Thoracic aorta (tissue), 2 donors: ENCODE measurements at places on chromosomes 13 and 19. TPM values are rescaled to one million over a fixed set of nuclear protein-coding genes. Genes with fewer than 3 reads are reported as not detected.
A peak's percentile ranks its signal among the peaks of the same experiment; 100 is the strongest.

GRCh38 chr19:45630463-45630862, 8.7 kb downstream of the EML2 start:
- no peak for DNase-seq

GRCh38 chr13:26412936-26413716, 144.4 kb upstream of the WASF3 start:
- DNase-seq = no peak

DNA sequence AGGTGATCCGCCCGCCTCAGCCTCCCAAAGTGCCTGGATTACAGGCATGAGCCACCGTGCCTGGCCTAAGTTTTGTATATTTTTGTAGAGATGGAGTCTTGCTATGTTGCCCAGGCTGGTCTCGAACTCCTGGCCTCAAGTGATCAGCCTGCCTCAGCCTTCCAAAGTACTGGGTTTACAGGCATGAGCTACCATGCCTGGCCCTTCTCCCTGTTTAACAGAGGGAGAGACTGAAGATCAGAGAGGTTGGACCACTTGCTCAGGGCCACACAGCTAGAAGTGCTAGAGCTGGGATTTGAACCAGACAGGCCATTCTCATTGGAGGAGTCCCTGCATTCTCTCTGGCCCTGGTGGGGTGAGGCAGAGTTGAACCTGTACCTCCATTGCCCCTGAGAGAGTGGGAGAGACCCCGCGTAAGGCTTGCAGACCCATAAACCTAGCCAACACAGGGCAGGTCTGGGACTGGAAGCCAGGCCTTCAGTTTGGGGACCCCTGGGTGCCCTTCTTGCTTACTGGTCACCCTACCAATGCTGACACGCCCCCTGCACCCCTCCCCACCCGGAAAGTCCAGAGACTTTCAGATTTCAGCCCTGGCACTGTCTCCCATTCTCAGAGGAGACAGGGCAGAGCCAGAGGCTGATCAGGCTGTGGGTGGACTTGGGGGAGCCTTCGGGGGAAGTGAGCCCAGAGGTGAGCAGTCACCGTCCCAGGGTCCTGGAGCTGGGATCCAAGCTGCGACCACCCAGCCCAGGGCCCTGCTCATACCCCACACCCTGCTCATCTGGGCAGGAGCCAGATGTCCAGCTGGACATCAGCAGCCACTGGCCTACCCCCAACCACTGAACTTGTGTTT, 13.3 kb downstream of the TTYH1 start:
- no peak for DNase-seq

- DNase-seq = peak; percentile 84
Observed at GRCh38 chr19:6103217-6103644, 7.1 kb downstream of the RFX2 start.

DNA sequence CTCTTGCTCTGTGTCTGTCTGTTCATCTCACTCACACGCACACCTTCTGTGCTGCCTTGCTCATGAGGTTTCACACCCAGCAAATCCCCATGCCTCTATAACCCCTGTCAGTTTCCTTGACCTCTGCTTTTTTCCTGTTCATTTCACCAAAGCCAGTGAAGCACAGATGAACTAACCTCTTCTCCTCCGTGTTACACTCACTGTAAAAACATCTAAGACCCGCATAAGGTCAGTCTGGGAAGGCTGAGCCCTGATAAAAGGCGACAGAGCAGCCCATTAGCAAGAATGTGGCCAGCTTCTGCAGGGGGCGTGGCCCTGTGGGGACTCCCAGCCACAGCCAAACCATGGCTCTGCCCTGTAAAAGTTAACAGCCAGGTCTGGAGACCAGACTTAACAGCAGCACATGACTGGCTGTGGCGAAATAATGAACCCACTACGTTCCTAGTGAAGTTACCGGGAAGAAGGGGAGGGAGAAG, 42.8 kb upstream of the NPAS1 start:
- DNase-seq = no peak

DNA sequence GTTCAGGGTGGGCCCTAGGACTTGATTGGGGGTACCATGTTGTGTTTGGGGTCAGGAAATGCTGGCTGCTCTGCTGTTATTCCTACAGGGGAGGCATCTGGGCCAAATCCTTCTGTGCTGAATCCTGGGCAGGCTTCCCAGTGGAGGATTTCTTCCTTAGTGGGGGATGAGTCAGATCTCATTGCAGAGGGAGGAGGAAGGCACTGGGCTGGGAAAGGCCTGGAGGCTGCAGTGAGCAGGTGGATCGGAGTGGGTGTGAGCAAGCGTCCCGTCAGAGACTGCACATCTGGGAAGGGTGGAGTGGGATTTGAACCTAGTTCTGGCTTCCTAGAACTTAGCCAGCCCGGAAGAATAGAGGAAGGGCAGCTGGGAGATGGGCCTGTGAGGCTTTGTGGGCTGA, 11.5 kb downstream of the CCDC124 start:
- no peak for DNase-seq

DNA sequence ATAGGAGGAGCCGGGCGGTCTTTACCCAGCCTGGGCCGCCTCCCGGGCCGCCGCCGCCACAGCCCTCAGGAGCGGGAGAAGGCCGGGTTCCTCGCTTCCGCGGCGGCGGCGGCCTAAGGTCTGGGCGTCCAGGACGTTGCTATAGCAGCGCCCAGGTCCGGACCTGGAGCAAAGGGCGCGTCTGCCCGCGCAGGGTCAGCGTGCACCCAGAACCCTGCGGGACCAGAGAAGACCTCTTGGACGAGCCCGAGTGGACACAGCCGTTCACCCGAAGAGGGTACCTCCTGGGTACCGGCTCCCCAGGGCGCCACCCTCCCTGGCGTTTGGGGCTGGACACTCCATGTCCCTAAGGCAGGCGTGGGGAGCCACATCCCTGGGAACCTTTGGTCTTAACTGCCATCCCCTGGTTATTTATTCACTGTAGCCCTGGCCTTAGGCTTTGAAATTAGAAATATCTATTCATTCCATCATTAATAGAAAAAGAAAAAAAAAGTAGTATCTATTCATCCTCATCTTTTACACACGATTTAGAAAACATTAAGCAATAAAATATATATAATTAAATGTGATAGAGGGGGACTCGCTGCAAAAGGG, 2.4 kb downstream of the DZIP1 start:
- DNase-seq = no peak

The MRPL4 gene
- total RNA-seq = 29.9 TPM

The AP1M2 gene
- 2.3 TPM for total RNA-seq

The MEIS3 gene
- 11.5 TPM for total RNA-seq

The EID2 gene
- 12.0 TPM for total RNA-seq

The ZNF490 gene
- total RNA-seq = 8.1 TPM

The MBD3L3 gene
- total RNA-seq = not detected

The APOC1 gene
- 4.9 TPM for total RNA-seq
